Spleen (tissue), 13 donors: ENCODE measurements at places on chromosomes 3 and 15. TPM values are rescaled to one million over a fixed set of nuclear protein-coding genes. Genes with fewer than 3 reads are reported as not detected.

ALDH1A3 gene
- 1.1 TPM for polyA plus RNA-seq

AHSG gene
- not detected for polyA plus RNA-seq

ILDR1 gene
- 0.26 TPM for polyA plus RNA-seq

SH2D7 gene
- not detected for polyA plus RNA-seq

TEX55 gene
- not detected for polyA plus RNA-seq

PSTPIP1 gene
- 115 TPM for polyA plus RNA-seq

MESP1 gene
- polyA plus RNA-seq = 1.2 TPM

FAM81A gene
- 3.0 TPM for polyA plus RNA-seq

DNA sequence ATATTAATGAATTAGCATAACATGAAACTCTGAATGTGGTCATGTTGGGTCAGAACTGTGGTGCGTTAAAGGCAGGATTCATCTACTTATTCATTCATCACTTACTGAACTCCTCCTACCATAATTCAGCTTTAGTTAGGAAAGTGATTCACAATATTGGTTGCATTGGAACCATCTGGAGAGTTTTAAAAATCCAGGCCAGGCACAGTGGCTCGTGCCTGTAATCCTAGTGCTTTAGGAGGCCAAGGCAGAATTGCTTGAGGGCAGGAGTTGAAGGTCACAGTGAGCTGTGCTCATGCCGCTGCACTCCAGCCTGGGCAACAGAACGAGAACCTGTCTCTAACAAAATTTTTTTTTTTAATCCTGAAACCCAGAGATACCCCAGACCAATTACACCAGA is 44.2 kb upstream of the ATG7 start:
- no peak overlapping the region for H3K4me3 ChIP-seq
- no peaks in the 10 kb centered on the region for H3K36me3 ChIP-seq
- H3K27me3 ChIP-seq = no peaks in the 10 kb centered on the region
- H3K27ac ChIP-seq = no peak overlapping the region
- DNase-seq = no peak

- DNase-seq = no peak
- no peaks in the 10 kb centered on the region for H3K4me1 ChIP-seq
- no peaks in the 10 kb centered on the region for H3K27me3 ChIP-seq
- no peak overlapping the region for H3K27ac ChIP-seq
These were observed 69.6 kb downstream of the LRTM1 start for GRCh38 chr3:54858093-54858785.

GRCh38 chr3:4232798-4233197 is 70.4 kb upstream of the SETMAR start:
- H3K36me3 ChIP-seq = no peaks in the 10 kb centered on the region
- DNase-seq = no peak
- no peaks in the 10 kb centered on the region for H3K4me1 ChIP-seq
- no peak overlapping the region for H3K4me3 ChIP-seq

- no peaks in the 10 kb centered on the region for H3K4me1 ChIP-seq
- H3K27me3 ChIP-seq = no peaks in the 10 kb centered on the region
- H3K4me3 ChIP-seq = no peak overlapping the region
- H3K27ac ChIP-seq = peak overlapping the region; percentile 66
- DNase-seq = no peak
These were observed 17.1 kb downstream of the GBE1 start for GRCh38 chr3:81744366-81744765.

GRCh38 chr15:26582840-26583239 is 190.0 kb downstream of the GABRB3 start:
- no peak overlapping the region for H3K27ac ChIP-seq
- no peak for DNase-seq
- no peaks in the 10 kb centered on the region for H3K36me3 ChIP-seq
- no peak overlapping the region for H3K4me3 ChIP-seq
- no peaks in the 10 kb centered on the region for H3K27me3 ChIP-seq
- no peaks in the 10 kb centered on the region for H3K4me1 ChIP-seq

DNA sequence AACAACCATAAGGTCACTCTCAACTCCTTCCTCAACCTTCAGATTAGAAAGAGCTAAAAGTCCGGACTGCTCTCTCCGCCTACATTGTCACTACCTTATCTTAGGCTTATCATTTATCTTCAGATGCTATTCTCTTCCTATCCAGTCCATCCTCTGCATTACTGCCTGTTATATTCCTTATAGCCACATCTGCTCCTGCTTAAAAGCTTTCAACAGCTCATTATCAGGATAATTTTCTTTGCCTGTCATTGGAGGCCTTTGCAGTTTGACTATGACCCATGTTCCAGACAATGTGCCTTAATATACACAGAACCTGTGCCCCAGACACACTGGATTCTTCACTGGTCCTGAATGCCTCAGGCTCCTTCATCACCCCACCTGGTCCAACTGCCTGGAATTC is 184.1 kb upstream of the SETMAR start:
- DNase-seq = no peak
- no peaks in the 10 kb centered on the region for H3K36me3 ChIP-seq
- H3K27ac ChIP-seq = no peak overlapping the region
- no peaks in the 10 kb centered on the region for H3K27me3 ChIP-seq
- H3K4me1 ChIP-seq = no peaks in the 10 kb centered on the region

DNA sequence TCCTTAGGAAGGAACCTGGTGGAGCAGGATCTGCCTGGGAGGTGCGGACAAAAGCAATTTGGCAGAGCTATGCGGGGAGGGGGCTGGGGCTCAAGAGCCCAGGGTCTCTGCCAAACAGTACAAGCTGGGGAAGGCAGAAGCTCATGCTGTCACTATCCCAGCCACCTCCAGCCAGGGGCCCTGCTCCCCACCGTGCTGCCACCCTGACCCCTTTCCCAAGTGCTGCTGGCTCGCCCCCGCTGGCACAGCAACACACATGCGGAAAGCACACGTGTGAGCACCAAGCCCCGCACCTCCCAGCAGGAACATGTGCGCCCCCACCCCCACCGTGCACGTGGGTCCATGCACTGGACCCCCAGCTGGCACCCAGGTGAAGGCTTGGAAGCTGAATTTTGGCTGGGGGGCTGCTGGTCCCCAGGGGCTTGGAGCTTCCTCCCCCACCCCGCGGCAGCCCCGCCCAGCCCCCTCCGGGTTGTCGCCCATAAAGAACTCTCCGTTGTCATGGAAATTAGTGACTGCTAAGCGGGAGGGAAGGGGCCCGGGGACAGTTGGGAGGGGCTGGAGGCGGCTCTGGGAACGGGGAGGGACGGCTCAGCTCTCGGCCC is 742 bp downstream of the CAMKV start:
- H3K4me3 ChIP-seq = peak overlapping the region; percentile 40
- H3K27ac ChIP-seq = no peak overlapping the region
- DNase-seq = no peak
- peaks cover 13% of the 10 kb centered on the region for H3K27me3 ChIP-seq
- H3K36me3 ChIP-seq = no peaks in the 10 kb centered on the region

GRCh38 chr3:38606561-38606960 is 42.9 kb downstream of the SCN5A start:
- H3K27me3 ChIP-seq = no peaks in the 10 kb centered on the region
- no peaks in the 10 kb centered on the region for H3K36me3 ChIP-seq
- peak; percentile 43 for DNase-seq
- H3K4me3 ChIP-seq = no peak overlapping the region

- no peaks in the 10 kb centered on the region for H3K36me3 ChIP-seq
- no peak overlapping the region for H3K4me3 ChIP-seq
- H3K4me1 ChIP-seq = no peaks in the 10 kb centered on the region
- H3K27ac ChIP-seq = no peak overlapping the region
These were observed 766.3 kb downstream of the ZNF385D start for GRCh38 chr3:20984594-20985205.

GRCh38 chr3:136891934-136892855 is 30.2 kb downstream of the NCK1 start:
- H3K27me3 ChIP-seq = no peaks in the 10 kb centered on the region
- H3K27ac ChIP-seq = no peak overlapping the region
- peaks cover 35% of the 10 kb centered on the region for H3K4me1 ChIP-seq
- no peak for DNase-seq

DNA sequence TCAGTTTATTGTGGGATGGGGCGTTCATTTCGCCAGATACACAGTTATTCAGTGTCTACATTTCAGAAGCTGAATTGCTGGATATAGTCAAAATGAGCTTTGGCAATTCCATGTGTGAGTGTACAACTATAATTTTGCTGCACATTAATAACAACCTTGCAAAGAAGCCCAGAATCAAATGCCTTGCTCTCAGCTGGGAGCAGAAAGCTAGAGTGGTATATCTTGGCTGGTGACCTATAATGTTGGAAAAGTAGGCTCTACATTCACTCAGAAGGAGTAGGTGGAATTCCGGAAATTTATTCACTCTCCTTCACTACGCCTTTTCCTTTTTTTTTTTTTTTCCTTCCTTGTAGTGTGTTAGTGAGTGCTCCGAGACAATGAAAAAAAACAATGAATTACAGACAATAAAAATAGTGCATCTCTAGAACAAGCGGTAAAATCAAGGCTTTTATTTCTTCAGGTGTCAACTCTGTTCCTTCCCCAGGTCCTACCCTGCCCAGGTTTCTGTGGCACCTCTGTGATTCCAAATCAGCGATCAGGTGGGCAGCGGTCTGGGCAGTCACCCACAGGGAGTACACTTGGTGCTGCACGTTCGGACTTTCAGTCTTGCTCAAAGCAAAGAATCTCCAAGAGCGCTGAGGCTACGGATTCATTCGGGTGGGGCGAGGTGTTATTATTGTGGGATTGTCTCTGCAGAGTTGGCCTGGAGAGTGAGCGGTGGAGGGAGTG is 910 bp upstream of the ARPP21 start:
- H3K27me3 ChIP-seq = peaks cover 21% of the 10 kb centered on the region
- no peak overlapping the region for H3K27ac ChIP-seq
- no peak for DNase-seq
- no peak overlapping the region for H3K4me3 ChIP-seq

- H3K27ac ChIP-seq = no peak overlapping the region
- H3K4me1 ChIP-seq = no peaks in the 10 kb centered on the region
- no peak for DNase-seq
- H3K36me3 ChIP-seq = no peaks in the 10 kb centered on the region
- no peak overlapping the region for H3K4me3 ChIP-seq
- H3K27me3 ChIP-seq = no peaks in the 10 kb centered on the region
These were observed 233.3 kb downstream of the SNRPN start for GRCh38 chr15:25188051-25188450.

- H3K27me3 ChIP-seq = no peaks in the 10 kb centered on the region
- H3K4me1 ChIP-seq = peaks cover 28% of the 10 kb centered on the region
- no peak overlapping the region for H3K27ac ChIP-seq
These were observed 25.9 kb downstream of the LTF start for GRCh38 chr3:46438831-46439230.

DNA sequence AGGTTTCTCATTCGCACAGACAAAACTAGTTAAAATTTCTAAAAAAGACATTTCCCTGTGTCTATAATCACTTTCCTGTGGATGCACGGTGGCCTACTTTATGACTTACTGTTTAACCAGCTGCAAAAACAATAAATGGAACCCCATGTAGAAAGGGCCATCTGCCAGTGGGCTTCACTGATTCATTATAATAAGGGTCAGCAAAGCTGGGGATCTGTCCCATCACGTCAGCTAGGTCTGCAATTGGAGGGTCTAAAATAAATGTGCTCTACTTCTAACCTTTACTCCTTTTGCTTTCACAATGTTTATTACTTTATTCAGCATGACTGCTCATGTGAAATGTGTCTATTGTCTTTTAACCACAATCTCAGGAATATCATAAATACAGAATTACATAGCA is 43.1 kb upstream of the NMD3 start:
- H3K4me1 ChIP-seq = no peaks in the 10 kb centered on the region
- H3K27me3 ChIP-seq = no peaks in the 10 kb centered on the region
- H3K4me3 ChIP-seq = no peak overlapping the region
- no peak overlapping the region for H3K27ac ChIP-seq
- H3K36me3 ChIP-seq = no peaks in the 10 kb centered on the region

DNA sequence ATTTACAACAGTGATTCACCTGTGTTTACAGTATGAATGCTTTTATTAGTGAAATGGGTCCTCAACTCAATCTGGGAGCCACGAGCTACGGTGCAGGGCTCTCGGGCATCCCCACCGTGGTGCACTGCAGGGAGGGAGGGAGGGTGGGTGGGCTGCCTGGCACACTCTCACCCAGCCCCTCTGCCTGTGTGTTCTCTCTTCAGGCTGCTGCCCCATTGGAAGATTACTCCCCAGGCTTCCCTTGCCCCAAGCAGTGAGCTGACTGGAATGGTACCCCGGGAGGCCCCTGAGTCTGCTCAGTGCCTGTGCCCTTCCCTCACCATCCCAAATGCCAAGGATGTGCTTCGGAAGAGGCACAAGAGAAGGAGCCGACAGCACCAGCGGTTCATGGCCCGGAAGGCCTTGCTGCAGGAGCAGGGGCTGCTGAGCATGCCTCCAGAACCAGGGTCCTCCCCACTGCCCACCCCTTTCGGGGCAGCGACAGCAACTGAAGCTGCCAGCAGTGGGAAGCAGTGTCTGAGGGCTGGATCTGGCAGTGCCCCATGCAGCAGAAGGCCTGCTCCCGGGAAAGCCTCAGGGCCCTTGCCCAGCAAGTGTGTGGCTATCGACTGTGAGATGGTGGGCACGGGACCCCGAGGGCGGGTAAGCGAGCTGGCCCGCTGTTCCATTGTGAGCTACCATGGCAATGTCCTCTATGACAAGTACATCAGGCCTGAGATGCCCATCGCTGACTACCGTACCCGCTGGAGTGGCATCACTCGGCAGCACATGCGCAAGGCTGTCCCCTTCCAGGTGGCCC is 5.0 kb downstream of the AEN start:
- peaks cover 73% of the 10 kb centered on the region for H3K4me1 ChIP-seq
- no peak overlapping the region for H3K4me3 ChIP-seq
- H3K27ac ChIP-seq = peak overlapping the region; percentile 99
- H3K36me3 ChIP-seq = peaks cover 64% of the 10 kb centered on the region

DNA sequence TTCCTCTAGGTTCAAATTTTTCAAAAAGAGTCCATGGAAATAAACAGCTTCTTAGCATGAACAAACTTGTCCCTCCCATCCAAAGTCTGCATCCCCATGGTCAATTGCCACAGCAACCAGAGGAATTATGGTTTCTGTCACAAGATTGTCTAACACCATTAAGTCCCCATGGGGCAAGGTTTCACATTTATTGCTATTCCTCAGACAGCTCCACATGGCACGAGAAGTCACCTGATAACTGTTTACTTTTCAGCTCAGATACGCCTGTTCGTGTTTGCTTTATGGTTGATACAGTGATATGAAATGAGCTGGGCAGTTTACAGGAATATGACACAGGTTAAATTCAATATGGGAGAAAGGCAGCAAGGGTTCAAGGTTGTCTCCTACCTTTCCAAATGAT is 37.9 kb upstream of the MUC13 start:
- no peaks in the 10 kb centered on the region for H3K4me1 ChIP-seq
- H3K27me3 ChIP-seq = no peaks in the 10 kb centered on the region
- peaks cover 94% of the 10 kb centered on the region for H3K36me3 ChIP-seq
- no peak overlapping the region for H3K4me3 ChIP-seq
- no peak overlapping the region for H3K27ac ChIP-seq
